ENCODE measurements at places on chromosomes 11 and 22. TPM values are rescaled to one million over a fixed set of nuclear protein-coding genes. Genes with fewer than 3 reads are reported as not detected.

Gene SYT13
- total RNA-seq, result not detected

Gene SCUBE1
- total RNA-seq, result not detected

Gene SLC6A5
- not detected for total RNA-seq

Gene BTBD18
- not detected for total RNA-seq

Gene OR51E2
- total RNA-seq, result not detected

Gene OR52E8
- total RNA-seq, result not detected

Gene SLC37A2
- total RNA-seq, result 27.0 TPM

Gene SLCO2B1
- 1.3 TPM for total RNA-seq

Gene ANKK1
- total RNA-seq, result 0.89 TPM

Gene KCTD21
- 8.0 TPM for total RNA-seq

Gene ISX
- not detected for total RNA-seq

Gene CRYBB2
- total RNA-seq, result not detected

Gene OR51I1
- total RNA-seq, result not detected

Gene TP53I11
- total RNA-seq, result 229 TPM

Gene TPBGL
- total RNA-seq, result not detected

Gene BAIAP2L2
- total RNA-seq, result 0.96 TPM

Gene PNPLA5
- total RNA-seq, result not detected

Gene MUC5AC
- not detected for total RNA-seq

Gene ZNF143
- 56.5 TPM for total RNA-seq

Gene KCNA4
- not detected for total RNA-seq

Gene PARVB
- 49.4 TPM for total RNA-seq

Gene RIBC2
- not detected for total RNA-seq

Gene VWCE
- total RNA-seq, result 0.41 TPM

Gene GRAP2
- 13.5 TPM for total RNA-seq

Gene OR5AN1
- total RNA-seq, result 0.12 TPM

Gene C11orf42
- total RNA-seq, result not detected

Gene MAJIN
- total RNA-seq, result 0.71 TPM

Gene STK33
- 9.3 TPM for total RNA-seq

Gene LDHAL6A
- not detected for total RNA-seq

Gene AQP11
- total RNA-seq, result 0.49 TPM

Measured in B cell (primary cell).